Stimulated activated CD8-positive, alpha-beta memory T cell treated with anti-CD3 and anti-CD28 coated beads, Interleukin-2, amount 100 ng/mL, for 1 hour (primary cell): ENCODE measurements at places on chromosomes 5 and 9.

GRCh38 chr5:133247151-133247709 is 195.4 kb downstream of the HSPA4 start:
- DNase-seq: no peak

- DNase-seq: no peak
Observed at GRCh38 chr9:16282216-16282615, 588.3 kb downstream of the BNC2 start.

DNA sequence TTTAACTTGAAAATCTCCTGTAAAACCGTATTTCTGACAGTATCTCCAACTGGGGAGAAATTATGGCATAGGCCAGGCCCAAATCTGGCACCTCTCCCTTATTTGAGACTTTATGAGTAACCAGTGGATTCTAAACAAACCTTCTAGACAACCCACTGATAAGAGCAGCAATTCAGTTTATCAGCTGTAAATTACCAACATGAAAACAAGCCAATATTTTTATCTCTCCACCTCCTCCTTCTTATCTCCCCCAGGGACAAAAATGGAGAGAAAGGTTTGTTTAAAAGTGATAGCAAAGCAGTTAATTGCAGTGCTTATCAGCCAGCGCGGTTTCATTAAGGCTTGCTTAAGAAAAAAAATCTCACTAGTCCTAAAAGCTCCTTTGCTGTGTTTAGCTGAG is 53.8 kb downstream of the KCNV2 start:
- no peak for DNase-seq

DNA sequence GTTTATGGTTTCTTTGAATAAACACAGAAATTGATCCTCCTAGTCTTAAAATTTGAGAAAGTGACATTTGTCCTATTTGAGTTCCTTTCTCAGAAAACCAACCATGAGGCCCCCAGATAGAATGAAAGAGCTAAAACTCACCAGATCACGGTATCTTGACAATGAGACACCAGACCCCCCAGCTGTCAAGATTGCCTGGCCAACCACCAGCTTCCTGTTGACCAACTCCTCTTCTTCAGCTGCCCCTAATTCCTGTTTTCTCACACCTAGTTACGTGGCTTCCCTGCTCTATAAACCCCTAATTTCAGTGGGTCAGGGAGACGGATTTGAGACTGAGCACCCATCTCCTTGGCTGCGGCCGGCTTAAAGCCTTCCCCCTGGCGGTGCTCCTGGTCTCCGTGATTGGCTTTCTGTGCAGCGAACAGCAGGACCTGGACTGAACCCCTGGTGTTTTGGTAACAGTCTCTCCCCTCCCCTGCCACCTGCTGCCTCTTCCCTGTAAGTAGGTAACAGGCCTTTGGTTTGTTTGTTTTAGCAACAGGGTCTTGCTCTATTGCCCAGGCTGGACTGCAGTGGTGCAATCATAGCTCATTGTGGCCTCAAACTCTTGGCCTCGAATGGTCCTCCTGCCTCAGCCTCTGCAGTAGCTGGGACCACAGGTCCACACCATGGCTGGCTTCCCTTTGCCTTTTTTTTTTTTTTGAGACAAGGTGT is 4.8 kb upstream of the ENTPD2 start:
- DNase-seq: no peak

DNA sequence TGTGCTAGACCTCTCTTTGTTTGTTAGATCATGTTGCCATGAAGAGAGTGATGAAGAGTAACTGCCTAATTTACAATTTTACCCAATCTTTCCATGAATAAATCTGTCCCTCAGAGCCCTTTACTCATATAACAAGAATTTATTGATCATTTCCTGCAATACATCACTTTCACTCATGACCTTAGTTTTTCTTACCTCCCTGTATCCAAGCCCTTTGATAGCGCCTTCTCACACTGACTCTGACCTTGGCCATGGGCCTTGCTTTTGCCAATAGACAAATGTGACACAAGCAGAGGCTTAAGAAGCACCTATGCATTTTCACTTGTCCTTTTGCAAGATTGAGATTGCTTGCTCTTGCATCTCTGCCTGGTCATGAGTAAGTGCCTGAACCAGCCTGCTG is 288.1 kb downstream of the NNT start:
- no peak for DNase-seq

DNA sequence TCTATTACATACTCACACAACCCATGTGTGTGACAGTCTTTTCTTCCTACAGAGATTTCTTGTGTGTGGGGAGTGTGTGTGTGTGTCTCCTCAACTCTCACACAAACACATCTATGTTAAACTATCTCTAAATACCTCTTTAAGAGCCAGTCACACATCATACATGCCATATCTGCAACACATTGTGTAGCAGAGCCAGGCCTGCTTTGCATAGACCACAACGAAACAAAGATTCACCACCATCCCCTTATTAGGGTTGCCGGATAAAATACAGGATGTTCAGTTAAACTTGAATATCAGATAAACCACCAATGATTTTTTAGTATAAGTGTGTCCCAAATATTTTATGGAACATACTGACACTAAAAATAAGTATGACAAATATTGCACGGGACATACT is 2.3 kb downstream of the FAM170A start:
- no peak for DNase-seq

DNA sequence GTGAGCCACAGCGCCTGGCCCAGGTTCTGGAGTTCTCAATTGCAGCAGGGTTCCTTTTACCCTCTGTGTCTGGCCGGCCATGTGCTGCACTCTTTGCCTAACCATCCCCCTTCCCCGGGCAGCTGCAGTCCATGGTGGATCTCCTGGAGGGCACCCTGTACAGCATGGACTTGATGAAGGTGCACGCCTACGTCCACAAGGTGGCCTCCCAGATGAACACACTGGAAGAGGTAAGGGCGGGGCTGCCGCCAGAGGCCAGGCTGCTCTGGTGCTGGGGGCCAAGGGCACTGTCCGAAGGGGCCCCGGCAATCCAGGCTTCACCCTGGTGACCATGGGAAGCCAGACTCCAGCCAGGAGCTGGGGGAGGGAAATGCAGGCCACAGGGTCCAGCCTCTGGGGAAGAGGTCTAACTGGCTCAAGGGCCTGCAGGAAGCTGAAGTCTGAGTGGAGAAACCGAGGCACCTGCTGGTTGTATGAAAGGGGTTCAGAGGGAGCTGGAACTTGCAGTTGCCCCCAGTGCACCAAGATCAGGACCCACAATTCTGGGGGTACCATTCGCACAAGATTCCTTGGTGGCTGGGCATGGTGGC is 18.1 kb downstream of the OLFML2A start:
- DNase-seq: no peak

DNA sequence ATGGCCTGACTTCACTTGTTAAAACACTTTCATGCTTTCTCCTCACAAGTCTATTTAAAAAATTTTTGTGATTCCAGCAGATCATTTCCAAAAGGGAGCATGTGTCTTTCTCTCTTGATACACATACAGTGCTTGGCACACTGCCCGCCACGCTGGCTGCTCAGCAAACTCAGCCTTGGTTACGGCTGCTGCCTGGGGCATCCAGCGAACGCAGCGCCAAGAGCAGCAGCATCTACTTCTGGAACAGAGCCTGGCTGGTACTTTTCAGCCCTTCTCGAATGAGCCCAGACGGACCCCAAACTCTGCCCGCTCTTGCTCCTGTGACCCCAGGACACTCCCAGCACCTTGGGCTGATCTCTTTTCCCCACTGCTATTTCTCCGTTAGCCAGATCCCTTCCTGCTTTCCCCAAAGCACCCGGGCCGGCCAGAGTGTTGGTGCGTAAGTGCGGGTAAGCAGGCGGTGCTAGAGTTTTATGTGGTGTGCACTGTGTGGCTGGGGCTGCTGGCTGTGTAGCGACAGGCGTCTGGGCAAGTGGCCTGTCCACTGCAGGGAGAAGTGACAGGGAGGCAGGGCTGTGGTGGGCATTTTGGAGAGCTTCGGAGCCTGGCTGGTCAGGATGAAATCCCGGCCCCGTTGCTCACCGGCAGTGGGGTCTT is 73.2 kb downstream of the SH3PXD2B start:
- no peak for DNase-seq

DNA sequence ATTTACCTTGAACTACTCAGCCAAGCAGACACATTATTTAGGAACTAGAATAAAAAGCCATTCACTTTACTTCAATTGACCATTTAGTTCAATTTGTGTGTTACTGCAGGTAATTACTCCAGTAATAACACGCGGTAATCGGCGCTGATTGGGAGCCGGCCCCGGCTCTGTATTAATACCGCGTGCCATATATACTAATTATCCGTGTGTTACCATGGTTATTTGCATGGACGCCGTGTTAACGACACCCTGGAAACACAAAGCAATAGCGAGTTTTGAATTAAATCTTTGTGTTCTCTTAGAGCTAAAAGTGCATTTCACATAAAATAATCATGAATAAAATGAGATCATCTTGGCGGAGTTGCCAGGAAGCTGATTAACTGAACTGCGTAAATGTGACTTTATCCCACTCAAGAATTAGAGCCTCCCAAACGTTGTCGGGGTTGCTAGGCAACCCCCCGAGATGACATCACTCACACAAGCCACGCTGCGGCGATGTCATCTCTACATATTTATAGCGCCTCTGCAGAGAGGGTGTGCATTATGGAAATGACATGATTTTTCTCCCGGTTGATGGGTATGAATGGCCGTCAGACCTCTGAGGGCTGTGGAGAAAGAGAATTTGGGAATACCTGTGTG is 41.4 kb upstream of the RNU6ATAC start:
- no peak for DNase-seq

DNA sequence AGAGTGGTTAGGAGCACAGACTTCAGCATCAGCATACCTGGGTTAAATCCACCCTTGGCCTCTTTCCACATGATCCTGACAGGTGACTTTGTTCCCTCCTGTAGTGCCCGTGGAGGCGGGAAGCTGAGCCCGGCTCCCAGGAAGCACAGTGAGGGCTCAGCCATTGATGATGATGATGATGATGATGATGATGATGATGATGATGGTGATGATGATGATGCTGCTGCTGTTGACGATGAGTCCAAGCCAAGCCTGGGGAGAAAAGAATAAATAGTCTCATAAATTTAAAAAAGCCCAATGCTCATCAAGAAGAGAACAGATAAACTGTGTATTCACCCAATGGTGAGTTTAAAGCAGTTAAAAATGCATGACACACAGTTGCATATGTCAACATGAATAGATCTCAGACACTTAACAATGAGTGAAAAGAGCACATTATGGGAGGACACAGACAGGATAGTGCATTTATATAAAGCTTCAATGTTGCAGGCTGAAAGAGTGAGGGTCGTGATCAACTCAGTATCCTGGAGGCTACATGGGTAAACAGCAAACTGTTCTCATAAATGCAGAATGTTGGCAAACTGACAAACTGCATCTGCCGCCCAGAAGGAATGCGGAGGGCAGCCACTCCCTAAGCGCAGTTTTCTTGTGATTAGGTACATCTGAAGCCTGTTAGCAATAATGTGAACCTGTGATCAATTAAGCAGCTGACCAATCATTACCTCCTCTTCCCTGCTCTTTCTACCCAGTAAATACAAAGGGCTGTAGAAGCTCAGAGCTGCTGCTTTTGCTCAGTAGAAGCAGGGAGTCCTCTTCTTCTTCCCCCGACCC is 11.7 kb upstream of the CFAP157 start:
- no peak for DNase-seq

GRCh38 chr5:133884569-133885311 is 83.7 kb downstream of the C5orf15 start:
- DNase-seq: no peak

- DNase-seq: no peak
Observed at GRCh38 chr9:79977510-79978197, 405.9 kb downstream of the TLE4 start.

DNA sequence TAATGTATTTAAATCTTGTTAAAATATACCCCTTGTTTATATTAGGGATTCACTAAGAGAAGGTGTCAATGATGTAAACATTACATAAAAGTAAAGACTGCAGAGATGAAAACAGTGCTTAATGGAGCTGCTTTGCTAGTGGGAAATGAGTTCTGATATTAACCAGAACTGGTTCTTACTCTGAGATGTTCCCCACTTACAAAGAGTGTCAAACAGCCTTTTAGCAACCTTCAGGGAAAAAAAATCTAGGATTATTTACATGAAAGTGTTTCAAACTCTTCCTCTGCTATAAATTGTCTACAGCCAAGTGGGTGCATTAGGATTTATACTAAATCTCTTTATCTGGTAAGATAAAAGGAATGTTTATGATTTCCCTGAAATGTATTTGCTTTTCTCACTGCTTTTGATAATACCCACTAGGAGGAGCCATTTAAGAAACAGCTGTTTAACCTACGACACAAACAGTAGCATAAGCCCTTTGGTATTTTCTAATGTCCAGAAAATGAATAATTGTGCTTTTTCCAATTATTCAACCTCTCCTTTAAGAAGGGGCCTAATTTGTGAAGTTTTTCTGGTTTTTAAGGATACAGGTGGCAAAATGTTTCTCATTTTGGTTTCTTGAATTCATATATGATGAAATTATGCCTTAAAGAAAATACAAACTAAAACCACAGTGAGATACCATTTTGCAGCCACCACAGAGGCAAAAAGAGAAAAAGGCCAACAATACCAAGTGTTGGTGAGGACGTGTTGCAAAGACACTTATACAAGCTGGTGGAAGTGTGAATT is 186.3 kb downstream of the TLE4 start:
- DNase-seq: no peak

DNA sequence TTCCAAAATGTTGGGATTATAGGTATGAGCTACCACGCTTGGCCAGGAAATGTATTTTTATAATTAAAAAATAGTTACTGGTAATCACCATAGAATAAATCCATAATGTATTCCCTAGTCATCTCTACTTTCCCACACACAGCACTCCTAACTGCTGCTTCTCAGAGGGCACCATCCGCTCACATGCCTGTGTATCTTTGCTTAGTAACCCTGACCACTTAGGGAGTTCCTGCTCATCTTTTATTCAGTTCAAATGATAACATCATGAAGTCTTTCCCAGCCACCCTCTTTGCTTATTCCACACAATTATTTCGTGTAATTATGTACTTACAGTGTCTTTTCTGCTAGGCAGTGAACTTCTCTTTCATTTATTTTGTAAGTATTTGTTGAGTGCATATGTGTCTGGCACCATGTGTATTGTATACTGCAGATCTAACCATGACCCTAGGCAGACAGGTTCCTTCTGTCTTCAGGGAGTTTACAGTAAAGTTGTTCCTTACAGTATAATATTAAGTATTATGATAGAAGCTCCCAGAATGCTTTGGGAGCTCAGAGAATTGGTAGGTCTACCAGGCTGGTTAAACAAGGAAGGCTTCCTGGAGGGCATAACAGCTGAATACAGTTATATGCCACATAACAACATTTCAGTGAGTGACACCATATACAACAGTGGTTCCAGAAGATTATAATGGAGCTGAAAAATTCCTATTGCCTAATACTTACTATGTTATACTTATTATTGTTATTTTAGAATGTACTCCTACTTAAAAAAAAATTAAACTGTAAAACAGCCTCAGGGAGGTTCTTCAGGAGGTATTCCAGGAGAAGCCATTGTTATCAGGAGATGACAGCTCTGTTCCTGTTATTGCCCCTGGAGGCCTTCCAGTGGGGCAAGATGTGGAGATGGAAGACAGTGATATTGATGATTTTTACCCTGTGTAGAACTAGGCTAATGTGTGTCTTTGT is 39.2 kb downstream of the DCAF10 start:
- DNase-seq: no peak
